Activated CD8-positive, alpha-beta memory T cell treated with anti-CD3 and anti-CD28 coated beads for 24 hours (primary cell): ENCODE measurements at places on chromosomes 4 and X.

- no peak for DNase-seq
Observed at GRCh38 chr4:183637461-183637860, 21.5 kb downstream of the RWDD4 start.

DNA sequence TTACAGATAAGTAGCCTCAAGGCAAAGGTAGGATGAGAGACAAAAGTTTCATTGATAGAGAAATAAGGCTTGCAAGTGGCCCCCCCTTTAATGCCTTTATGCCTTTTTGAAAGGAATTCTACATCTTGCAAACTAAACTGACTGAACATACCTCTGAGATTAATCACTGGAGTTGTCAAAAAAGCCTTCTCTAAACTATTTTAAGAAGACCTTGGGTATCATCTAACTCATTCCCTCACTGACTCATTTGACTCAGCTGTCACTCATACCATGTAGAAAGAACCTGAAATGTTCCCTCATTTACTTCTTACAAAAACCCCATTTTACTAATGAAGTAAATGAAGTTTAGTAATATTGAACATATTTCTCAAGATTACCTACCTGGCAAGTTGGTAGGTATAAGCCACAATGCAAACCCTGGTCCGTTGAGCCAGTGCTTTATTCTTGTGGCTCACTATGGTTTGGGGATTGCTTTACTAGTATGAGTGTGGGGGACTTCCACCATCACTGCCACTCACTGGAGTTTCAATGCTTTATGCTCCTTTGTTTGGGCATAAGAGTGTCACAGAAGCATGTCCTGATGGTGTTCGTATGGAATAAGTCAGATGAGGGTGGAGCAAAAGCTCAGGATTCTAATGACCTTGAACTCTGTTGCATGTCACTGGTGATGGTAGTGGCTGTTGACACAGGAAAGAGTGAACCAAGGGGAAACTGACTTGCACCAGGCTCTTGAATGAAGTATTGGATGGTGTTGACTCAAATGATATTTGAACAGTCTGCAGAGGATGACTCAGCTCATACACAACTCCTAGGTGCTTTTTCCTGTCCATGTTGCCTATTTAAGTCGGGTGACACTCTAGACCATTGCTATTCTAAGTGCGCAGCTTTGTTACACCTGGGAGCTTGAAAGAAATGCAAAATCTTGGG lies 305.5 kb upstream of the EMCN start:
- no peak for DNase-seq

- no peak for DNase-seq
Observed at GRCh38 chr4:121783210-121783609, 17.9 kb upstream of the EXOSC9 start.

- DNase-seq, result peak; percentile 60
Observed at GRCh38 chrX:110407910-110408545, 49.4 kb downstream of the RTL9 start.

DNA sequence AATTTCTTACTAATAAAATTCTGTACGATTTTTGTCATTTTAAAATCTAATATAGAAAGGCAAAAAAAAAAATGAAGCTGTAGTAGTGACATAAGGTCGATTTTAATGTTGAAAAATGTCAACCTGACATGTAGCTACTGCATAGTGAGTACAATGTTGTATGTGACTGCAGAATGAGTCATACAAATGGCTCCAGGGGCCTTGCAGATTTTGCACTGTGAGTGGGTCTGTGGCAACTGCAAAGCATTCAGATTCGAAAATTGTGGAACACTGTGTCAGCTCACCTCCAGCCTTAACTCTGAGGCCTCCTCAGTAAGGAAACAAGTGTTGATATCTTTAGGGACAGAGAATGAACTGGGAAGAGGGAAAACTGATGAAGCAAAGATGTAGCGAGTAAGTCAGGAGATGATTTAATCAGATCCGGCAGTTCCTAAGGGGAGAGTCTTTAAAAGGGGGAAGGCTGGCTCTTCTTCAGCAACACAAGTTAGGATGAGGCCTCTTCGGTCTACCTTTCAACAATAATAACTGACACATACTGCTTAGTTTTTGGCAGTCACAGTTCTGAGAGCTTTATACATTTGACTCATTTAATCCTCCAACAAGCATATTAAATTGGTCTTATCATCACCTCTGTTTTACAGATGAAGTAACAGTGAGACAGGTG lies 24.9 kb downstream of the TKTL2 start:
- DNase-seq, result no peak

GRCh38 chr4:184896868-184897715 lies 71.3 kb upstream of the ACSL1 start:
- no peak for DNase-seq

- peak; percentile 62 for DNase-seq
Observed at GRCh38 chr4:129641179-129641578, 545.2 kb downstream of the C4orf33 start.

- no peak for DNase-seq
Observed at GRCh38 chr4:167452922-167453430, 218.7 kb upstream of the SPOCK3 start.

- DNase-seq, result no peak
Observed at GRCh38 chr4:120053911-120054310, 12.7 kb downstream of the MAD2L1 start.
